ENCODE measurements at places on chromosomes 1 and 21.

- DNase-seq = no peak
Measured at GRCh38 chr1:68293122-68293521, 60.8 kb upstream of the WLS start.

DNA sequence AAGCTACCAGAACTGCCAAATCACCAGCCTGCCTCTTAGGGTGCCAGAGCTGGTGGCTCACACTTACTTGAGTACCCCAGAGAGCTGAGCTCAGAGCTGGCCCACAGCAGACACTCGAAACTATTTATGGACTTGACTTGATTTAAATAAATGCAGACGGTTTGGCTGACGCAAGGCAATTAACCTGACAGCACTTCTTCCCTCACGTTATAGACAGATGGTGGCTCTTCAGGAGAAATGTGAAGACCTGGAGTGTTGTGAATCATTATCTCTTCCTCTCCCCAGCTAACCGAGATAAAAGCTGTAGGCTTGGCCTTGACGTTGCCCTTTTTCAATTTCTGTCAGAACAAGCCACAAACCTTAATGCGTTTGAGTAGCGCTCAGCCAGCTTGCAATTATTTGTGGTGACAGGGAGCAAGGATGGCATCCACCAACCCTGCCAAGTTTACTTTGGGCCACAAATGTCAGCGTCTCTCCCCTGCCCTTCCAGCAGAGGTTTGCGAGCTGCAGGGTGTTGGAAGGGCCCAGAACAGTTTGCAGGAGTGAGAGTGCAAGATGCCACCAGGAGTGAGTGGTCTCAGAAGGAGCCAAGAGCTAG, 34.0 kb upstream of the BCAR3 start:
- no peak for DNase-seq

DNA sequence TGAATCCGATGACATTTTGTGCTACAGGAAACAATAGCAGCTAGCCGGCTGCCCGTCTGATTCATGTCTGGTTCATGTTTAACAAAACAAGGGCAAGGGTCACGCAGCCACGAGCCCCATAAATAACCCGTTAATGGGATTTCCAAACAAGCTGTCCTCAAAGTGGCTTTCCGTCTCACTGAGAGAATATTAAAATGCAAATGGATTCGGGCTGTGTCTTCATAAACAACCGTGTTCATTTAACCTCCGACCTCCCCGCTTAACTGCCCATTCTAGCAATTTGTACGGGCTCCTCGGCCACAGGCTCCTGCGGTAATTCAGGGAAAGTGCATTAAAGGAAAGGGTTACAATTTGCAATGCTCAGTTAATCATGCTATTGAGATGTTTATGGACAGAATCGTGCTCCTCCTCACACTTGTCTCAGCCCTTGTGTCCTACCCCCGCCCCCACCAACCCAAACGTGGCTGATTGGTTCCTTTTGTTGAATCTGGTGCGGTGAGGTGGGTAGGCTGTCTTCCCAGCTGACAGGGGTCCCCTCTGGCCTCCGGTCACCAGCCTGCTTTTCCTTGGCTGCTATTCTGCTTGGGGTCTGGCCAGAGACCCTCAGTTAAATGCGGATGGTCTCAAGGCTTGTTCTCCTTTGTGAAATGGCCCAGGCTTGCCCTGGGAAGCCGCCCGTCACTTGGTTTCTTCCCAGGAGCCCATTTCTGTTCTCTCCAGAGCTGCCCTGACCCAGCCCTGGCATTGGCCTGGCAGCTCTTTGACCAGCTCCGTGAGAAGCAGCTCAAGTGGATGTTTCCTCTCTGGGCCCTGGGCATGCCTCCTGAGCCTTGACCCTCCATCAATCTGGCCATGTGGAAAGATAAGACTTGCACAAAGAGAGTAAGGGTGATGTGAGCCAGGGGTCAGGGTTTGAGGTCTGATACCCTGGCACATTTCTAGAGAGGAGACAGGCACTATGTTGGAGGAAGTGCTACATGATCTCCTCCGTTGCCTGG, 200.7 kb upstream of the POU3F1 start:
- DNase-seq = no peak

DNA sequence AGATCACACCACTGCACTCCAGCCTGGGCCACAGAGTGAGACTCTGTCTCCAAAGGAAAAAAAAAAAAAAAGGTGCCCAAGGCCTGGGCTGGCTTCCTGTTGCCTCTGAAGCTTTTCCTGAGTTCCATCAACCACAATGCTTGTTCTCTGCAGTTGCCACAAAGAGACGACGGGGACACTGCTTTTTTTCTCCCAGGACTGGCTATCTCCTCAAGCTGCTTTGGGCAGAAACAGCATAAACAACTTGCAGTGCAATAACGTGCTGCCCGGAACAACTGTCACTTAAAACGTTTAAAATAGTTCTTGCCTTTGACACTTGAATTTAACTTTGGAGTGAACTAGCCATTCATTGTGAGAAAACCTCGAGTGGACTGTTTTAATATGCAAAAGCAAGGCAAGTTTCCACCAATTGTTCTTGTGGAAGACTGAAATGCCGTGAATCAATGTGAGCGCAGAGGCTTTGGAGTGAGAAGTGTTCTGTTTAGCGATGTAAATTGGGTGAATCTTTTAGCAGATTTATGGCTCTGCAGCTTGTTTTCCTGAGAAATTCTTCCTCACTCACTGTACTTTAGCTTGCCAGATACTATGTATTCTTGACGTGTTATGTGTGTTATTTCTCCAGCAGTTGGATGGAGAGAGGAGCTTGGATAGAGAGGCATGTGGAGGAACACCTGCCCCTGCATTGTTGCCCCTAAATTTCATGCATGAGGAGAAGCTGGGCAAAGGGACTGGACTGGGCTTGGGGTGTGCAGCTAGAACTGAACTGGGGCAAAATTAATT, 188.1 kb upstream of the KIAA0040 start:
- no peak for DNase-seq

DNA sequence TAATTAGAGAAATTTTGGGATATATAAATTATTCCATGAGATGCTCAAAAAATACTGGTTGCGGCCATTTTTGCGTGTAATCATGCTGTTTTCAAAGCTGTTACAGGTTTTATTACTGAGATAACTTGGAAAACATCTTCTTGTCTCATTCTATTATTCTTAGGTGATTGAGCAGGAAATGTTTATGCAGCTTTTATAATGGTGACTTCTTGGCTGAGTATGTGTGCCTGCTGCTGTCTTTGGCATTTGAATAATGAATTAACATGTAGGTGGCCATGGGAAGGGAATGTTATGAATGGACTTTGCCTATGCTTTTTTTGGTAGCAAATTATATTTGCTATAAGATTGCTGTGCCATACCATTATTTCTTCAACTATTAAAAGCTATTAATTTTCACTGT, 52.5 kb downstream of the RASAL2 start:
- no peak for DNase-seq

DNA sequence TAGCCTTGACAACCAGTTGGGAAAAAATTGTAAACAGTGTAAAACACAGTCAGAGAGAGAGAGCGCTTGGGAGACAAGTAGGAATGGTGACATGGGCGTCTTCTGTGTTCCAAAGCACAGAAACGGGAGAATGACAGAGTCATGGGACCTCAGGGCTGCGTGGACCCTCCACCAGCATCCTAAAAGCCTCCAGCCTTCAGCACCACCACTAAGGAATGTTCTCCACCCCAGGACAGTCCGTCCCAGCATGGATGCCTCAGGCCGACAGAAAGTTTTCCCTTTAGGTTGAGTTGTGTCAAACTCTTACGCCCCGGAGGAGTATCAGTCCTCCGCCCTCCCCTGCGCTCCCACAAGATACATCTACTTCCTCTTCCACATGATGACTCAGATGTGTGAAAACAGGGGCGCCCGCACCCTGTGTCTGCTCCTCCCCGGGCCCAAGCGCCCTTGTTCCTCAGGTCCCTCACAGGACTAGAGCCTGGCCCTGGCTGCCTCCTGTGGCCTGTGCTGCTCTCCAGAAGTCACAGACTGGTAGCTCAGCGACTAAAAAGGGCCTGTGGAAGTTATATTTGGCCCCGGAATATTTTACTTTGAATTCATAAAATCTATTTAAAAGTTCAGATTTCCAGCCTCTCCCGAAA, 63.9 kb upstream of the EFHD2 start:
- no peak for DNase-seq

DNA sequence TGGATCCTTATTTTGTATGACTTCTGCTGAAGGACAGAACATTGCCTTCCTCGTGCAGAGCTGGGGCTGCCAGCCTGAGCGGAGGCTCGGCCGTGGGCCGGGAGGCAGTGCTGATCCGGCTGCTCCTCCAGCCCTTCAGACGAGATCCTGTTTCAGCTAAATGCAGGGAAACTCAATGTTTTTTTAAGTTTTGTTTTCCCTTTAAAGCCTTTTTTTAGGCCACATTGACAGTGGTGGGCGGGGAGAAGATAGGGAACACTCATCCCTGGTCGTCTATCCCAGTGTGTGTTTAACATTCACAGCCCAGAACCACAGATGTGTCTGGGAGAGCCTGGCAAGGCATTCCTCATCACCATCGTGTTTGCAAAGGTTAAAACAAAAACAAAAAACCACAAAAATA, 27.5 kb upstream of the KDM4A start:
- DNase-seq = no peak

DNA sequence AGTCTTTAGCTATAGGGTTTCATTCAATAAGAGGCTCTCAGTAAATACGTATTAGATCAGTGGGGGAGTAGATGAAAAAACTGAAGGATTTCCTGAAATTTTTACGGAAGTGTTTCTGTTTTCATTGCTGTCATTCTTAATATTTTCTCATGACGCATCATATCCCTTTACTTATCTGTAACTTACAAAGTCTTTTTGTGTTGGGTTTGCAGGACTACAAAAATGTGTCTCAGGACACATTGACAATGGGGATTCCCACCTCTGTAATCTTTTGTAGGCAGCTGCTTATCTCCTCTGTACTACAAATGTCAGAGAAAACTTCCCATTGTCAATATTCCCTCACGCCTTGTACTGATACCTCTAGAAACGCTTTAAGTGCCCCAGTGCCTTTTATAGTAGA, 35.5 kb downstream of the CRP start:
- DNase-seq = no peak

DNA sequence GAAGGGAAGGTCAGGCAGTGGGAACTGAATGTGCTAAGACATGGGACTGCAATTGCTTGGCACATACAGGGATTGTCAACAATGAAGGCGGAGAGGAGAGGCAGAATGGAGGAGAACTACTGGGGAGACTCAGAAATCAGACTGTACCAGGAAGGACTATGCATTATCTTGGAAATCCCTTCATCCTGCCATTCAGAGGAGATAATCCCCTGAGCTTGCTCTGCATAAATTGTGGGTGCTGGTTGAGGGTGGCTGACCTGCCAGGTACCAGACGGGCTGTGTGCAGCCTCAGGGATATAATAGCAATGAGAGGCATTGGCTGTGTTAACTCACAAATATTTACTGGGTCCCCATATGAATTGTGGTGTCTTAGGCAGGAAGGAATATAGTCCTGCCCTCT, 5.0 kb upstream of the TRABD2B start:
- DNase-seq = no peak

DNA sequence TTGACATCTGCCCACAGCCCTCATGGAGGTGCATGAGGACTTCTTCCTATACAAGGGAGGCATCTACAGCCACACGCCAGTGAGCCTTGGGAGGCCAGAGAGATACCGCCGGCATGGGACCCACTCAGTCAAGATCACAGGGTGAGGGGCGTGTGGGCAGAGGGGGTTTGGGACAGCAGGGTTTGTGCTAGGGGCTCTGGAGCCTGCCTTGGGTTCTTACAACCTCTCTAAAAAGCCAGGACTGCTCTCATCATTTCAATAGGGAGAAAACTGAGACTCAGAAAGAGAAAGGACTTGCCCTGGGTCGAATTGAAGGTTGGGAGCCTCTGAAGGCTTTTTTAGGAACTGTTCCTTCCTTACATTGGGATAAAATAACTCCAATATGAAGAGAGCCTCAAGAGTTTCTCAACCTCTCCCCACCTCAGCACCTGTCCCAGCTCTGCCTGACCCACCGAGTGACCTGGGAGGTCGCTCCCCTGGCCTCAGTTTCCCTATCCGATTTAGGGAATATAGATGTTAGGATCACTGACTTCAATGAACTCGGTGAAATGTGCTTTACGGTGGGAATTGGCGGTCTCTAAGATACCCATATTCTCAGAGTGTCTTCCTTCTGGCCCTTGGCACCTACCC, 9.5 kb downstream of the TINAGL1 start:
- no peak for DNase-seq

- DNase-seq = no peak
Measured at GRCh38 chr21:28159396-28159795, 833.3 kb downstream of the LTN1 start.

DNA sequence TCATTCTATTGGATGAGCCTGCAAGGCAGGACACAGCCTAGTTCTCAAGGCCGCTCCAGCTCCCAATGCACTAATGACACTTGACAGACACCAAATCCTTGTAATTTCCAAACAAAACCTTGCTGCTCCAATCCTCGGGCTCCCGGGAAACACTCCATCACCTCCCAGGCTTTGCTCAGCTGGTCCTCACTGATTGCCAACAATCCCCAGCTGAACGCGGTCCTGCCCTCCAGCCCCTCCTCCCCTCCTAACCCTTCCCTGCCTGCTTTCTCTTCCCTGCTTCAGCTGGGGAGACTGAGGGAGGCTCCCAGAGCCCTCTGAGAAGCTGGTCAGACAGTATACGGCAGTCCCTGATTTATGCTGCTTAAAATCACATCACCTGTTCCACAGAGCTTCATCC, 114.4 kb upstream of the TNR start:
- DNase-seq = no peak

GRCh38 chr21:38241029-38241740, 15.6 kb upstream of the KCNJ15 start:
- no peak for DNase-seq

GRCh38 chr1:213680677-213681325, 307.0 kb upstream of the PROX1 start:
- no peak for DNase-seq

GRCh38 chr1:231949277-231950091, 322.9 kb downstream of the DISC1 start:
- DNase-seq = no peak

GRCh38 chr1:154635171-154635570, 27.2 kb upstream of the ADAR start:
- no peak for DNase-seq

DNA sequence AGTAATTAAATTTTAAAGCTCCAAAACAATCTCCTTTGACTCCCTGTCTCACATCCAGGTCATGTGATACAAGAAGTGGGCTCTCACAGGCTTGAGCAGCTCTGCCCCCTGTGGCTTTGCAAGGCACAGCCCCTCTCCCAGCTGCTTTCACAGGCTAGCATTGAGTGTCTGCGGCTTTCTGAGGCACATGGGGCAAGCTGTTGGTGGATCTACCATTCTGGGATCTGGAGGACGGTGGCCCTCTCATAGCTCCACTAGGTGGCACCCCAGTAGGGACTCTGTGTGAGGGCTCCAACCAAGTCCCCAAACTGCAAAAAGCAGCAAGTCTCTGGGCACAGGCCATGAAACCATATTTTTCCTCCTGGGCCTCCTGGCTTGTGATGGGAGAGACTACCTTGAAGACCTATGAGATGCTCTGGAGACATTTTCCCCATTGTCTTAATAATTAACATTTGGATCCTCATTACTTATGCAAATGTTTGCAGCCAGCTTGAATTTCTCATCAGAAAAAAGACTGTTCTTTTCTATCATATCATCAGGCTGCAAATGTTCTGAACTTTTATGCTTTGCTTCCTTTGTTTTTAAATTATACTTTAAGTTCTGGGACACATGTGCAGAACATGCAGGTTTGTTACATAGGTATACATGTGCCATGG, 554.1 kb upstream of the OLFM3 start:
- no peak for DNase-seq

Measured in naive B cell (primary cell).